ENCODE measurements at places on chromosomes 2 and 18.

- DNase-seq: no peak
These were observed 13.1 kb upstream of the MLPH start for GRCh38 chr2:237473878-237474441.

DNA sequence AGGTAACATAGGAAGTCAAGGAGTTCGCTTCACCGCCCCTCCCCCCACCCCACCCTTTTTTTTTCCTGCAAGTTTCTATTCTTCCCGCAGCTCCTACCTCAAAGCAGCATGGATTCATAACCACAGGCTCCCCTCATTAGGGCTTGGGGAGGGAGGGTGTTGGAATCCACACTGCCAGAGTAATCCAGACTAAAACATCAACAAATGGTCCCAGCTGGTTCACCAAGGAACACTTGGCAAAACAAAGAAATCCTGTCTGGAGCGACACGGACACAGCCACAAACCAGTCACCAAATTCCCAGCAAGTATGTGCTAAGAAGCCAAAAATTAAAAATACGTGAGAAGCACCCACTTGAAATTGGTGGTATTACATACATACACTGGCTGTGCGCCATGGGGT is 106.9 kb upstream of the PPP1CB start:
- no peak for DNase-seq

DNA sequence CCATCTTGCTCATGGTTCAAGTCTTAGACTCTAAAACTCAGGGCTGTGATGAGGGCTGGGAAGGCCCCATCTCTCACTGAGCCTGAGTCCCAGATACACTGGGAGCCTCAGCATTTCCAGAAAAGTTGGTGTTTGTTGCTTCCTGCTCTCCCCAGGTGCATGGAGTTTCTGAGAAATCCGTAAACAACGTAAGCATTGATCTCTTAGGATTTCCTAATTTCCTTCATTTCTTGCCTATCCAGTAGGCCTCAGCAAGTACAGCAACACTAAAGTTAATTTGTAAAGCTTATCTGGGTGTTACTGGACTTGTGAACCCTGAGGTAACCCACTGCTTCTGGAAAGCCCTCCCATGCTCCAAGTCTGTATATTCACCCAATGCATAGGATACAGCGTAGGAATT is 199.4 kb upstream of the SIX3 start:
- no peak for DNase-seq

GRCh38 chr2:146893500-146894041 is 951.3 kb upstream of the ACVR2A start:
- no peak for DNase-seq

GRCh38 chr2:209578394-209579001 is 154.7 kb downstream of the MAP2 start:
- no peak for DNase-seq

DNA sequence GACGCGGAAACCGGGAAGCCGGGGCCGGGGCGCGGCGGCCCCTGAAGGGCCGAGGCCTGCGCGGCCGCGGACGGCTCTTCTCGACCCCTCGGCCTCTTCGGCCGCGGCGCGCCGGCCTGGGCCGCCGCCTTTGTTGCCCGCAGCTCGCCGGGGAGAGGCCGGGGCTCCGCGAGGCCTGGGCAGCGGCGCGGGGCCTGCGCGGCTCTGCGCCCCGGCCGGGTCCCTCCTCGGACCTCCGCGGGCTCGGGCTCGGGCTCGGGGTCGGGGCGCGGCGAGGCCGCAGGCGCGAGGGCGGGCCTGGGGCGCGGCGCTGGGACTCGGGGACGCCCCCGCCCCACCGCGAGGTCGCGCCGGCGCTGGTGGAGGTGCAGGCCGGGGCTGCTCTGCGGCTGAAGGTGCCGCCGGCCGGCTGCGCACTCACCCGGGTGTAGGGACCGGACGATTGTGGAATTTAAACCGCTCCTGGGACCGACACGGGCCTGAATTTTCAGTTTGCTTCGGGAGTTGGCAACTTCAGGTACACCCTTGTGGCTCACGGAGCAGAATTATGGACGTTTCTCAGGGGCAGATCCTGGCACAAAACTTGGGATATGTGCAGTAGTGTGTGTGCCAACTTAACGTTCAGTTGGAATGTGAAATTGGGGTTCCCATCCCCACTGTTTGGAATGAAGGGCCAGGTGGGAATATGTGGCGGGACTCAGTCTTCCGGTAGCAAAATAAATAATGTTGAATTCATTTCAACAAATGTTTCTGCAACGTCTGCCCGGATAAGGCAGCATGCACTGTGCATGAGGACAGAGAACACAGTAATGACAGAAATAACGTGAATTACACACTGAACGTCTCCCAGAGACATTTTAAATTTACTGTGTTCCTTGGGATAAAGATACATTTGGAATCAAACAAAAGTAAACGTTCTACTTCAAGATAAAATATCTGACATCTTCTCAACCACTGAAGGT is 787 bp downstream of the SOCS6 start:
- peak; percentile 57 for DNase-seq

DNA sequence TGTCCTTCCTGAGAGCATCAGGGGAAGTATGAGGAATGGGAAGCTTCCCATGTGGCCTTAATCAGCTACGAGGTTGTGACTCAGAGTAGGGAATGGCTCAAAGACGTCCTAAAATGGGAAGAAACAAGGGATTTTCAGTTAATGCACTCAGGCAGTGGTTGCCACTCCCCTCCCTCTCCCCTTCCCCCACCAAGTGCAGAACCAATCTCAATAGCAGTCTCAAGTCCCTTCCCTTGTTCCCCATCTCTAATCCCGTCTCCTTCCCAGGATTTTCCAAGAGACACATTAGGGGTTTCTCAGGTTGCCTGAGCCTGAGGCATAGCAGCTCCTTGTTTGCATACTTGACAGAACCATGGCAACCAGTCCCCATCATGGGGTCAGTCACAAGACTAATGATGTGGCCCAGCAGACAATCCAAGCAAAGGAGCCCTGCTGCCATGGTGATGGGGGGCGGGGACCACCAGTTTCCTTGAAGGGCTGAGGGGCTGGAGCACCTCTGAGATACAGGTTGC is 18.2 kb upstream of the RESP18 start:
- no peak for DNase-seq

DNA sequence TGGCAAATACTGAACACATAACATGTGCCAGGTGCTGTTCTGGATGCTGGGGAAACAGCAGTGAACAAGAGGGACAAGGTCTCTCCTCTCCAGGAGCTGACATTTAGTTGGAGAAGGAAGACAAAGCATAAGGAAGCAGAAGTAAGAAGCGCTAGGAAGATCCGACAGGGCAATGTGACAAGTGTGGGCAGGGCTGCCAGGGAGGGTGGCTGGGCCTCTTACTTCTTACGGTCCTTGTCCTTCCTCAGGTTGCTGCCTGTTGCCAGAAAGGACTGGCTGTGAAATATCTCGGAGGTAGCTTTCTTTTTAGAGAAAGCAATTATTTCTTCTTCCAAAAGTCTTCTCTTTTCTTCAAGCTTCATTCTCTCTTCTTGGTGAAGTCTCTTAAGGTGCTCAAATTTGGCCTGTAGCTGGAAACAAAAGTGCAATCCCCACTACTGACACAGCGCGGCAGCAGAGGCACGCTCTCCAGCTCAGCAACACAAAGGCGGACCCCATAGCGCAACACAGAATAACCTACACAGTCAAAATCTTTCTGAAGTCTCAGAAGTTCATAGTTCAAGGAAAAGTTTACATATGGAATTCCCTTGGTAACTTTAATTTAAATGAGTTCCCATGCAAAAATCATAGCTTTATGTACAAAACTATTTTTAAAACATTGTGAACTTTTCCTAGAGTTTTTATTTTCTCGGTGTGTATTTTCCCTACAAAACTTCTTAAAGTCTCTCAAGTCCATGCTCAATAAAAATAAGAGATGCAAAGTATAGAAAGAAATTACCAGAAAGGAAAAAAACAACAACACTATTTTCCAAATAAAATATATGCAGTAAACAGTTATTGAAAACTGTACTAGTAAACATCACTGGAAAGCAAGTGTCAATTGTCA is 67.7 kb downstream of the SEPTIN10 start:
- peak; percentile 81 for DNase-seq

DNA sequence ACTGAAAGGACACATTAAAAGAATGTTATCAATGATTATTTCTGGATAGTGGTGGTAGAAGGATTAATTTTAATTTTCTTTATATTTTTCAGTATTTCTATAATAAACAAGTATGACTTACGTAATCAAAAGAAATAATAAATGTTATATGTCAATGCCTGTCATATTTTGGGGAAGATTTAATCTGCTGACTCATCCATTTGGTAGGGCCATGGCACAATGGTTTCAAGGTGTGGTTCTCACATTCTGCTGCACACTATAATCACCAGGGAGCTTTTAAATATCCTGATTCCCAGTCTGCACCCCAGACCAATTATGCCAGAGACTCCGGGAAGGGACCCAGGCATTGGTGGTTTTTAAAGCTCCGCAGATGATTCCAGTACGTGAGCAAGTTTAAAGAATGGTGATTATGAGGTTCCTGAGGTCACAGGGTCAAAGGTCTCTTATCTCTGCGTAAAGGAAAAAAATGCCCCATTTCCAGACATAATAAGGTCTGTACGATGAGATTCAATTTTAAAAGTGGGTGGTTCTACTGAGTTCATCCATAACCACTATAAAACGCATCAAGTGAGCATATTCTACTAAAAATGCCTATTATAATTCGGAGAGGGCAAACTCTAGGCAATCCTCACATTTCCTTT is 27.2 kb downstream of the WIPF1 start:
- no peak for DNase-seq

DNA sequence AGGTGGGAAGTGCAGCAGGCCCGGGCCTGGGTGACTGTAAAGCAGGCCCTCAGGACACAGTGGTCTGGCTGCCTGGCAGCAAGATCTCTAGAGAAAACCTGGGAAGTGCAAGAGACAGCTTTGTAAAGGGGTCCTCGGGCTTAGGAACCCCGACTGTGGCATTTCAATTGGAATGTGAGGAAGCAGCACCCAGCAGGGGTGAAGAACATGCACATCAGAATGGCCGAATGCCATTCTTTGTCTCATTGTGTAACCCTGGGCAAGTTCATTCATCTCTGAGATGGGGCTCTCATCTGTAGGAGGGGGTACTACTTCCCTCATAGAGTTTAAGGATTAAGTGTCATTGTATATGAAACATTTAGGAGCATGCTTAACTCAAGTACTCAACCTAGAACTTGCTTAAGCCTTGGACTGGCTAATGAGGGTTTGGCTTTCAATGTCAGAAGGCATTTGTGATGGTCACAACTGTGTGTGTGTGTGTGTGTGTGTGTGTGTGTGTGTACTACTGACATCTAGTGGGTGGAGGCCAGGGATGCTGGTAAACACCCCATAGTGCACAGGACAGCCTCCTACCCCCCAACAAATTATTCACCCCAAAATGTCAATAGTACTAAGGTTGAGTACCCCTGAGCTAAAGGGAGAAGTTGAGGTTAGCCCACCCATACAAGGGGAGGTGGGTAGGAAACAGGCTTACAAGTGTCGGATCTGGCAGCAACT is 29.3 kb downstream of the MEX3C start:
- DNase-seq: no peak

DNA sequence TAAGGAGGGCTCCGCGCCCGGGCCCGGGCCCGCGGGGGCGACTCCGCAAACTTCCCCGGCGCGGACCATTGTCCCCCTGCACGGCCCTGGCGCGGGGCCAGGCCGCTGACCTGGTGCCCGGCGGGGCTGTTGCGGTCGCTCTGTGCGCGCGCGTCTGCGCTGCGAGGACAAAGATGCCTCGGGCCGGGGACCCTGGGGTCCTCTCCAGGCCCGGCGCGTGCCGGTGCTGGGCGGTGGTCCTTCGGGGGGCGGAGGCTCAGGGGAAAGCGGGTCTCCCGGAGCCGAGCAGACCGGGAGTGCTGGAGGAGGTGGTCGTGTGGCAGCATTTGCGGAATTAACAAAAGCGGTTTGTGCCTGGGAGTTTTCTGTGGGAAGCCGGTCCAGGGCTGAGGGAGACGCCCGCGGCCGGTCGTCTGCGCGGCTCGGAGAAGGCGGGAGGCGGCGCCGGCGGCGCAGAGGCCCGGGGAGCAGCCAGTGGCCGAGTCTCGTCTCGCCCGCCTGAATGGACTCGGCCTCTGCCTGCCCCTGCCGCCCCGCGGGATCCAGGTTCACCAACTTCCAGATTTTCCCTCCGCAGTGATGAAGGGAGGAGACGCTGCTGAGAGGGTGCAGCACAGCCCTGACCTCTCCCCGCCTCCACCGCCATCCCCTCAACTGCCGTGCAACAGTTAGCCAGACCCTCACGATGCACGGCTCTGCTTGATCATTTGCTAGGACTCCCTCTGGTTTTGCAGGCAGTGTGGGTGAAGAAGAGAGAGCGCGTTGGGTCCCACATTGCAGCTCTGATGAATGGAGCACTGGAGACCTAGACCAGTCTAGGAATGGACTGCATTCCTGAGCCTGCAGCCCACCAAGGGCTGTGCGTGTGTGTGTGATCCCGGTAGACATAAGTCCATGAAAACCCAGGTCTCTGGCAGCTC is 705 bp downstream of the EFR3B start:
- DNase-seq: peak; percentile 13

DNA sequence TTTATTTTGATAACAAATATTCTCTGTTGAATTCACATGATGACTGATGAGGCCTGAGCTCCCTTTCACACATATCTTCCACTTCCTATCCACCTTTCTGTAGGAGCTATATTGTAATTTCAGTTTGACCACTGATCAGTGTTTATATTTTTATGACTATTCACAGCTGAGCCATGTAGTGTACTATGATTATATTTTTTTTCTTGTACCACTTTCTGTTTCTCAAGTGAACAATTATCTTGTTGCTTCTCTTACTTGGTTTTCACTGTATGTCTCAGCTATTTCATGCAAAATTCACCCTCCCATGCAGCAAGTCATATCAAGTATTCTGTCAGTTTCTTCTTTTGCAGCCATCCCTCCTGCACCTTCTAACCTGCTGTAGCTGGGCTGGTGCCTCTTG is 78.4 kb downstream of the TMEM247 start:
- DNase-seq: peak; percentile 51

DNA sequence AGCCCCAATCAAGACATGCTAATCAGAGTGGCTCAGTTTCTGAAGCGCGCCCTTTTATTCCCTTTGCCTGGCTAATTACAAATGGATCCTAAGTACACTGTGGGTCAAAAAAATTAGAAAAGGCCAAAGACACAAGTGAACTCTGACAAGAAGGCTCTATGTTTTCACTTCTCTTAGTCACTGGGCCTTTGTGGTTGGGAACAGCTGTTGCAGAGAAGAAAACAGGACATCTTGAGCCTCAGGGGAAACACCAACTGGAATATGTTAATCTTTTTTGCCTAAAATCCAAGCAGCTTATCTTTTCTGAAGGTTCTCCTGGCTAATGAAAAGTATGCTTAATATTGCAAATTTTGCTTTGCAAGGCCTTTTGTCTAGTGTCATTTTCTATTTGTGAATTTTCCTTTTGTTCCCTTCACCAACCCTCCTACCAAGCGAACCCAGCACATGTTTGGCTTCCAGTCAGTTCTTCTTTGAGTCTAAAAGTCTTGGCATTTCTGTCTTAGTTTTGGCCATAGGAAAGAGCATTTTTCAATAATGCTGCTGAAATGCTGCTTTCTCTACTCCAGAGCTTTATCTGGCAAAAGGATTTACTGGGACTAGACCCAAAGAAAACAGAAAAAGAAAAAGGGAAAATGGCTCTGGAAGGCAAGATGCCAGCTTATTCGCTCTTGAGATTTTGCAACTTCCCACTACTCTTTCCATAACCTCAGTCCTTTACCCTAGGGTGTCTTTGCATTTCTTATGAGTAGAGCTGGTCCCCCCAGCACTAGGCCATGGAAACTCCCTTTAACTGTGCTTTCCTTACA is 440.2 kb upstream of the ST6GAL2 start:
- no peak for DNase-seq

- DNase-seq: peak; percentile 58
These were observed 26.2 kb downstream of the MMADHC start for GRCh38 chr2:149561309-149561926.

- DNase-seq: no peak
These were observed 400.3 kb upstream of the TRIB2 start for GRCh38 chr2:12316476-12316875.

Data from GM12865 (cell line).